ENCODE measurements at places on chromosomes 7 and 10. TPM values are rescaled to one million over a fixed set of nuclear protein-coding genes. Genes with fewer than 3 reads are reported as not detected.
A peak's percentile ranks its signal among the peaks of the same experiment; 100 is the strongest.

PIK3CG gene
- 10.3 TPM for total RNA-seq

SPDYE16 gene
- total RNA-seq = 1.3 TPM

MMD2 gene
- total RNA-seq = 32.0 TPM

HOXA10 gene
- 0.31 TPM for total RNA-seq

SEMA4G gene
- total RNA-seq = 4.8 TPM

ACTA2 gene
- 527 TPM for total RNA-seq

- H3K4me1 ChIP-seq = peaks cover 24% of the 10 kb centered on the region
- no peak for DNase-seq
- H3K27ac ChIP-seq = no peak overlapping the region
- no peaks in the 10 kb centered on the region for H3K27me3 ChIP-seq
- no peaks in the 10 kb centered on the region for H3K36me3 ChIP-seq
- H3K4me3 ChIP-seq = no peak overlapping the region
These were observed 51.6 kb upstream of the PDGFA start for GRCh38 chr7:571096-571717.

GRCh38 chr7:87934699-87935383 lies 790 bp downstream of the ADAM22 start:
- no peaks in the 10 kb centered on the region for H3K27me3 ChIP-seq
- peaks cover 4% of the 10 kb centered on the region for H3K4me1 ChIP-seq
- H3K4me3 ChIP-seq = peak overlapping the region; percentile 68
- H3K27ac ChIP-seq = no peak overlapping the region
- no peaks in the 10 kb centered on the region for H3K36me3 ChIP-seq

DNA sequence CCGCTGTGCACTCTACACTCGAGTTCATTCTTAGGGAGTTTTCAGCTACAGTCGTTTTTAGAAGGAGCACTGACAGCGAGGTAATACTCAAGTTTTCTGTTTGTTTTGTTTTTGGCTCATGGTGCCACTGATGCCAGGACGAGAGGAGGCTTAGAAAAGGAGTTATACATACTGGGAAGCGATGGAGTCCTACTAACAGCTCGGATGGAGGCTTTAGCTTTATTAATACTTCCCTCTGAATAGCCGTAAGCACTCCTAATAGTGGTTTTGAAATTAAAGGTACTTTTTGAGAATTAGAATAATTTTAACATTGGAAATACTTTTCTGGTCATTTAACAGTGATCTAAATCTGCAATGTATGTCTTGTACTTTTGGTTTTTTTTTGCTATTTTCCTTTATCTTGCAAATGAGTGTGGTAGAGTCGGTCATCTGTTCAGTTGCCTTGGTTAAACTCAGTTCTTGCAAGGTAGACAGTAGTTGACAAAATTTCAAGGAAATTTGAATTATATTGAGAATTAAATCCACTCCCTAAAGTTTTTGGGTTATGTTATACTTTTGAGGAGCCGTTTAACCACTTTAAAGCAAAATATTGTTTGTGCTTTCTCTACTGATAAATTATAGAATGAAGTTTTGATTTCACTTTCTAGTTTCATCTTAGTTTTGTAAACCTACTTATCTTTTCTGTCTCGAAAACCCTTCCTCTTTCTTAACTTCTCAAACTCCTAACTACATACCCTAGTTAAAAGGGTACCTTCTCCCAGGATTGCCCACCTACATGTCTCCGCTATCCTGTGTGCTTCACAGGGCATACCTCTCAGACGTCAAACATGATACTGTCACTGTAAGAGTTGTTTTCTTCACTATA lies 1.5 kb downstream of the HBP1 start:
- no peaks in the 10 kb centered on the region for H3K27me3 ChIP-seq
- peak overlapping the region; percentile 99 for H3K27ac ChIP-seq
- no peaks in the 10 kb centered on the region for H3K36me3 ChIP-seq
- H3K4me3 ChIP-seq = peak overlapping the region; percentile 98
- DNase-seq = no peak
- peaks cover 25% of the 10 kb centered on the region for H3K4me1 ChIP-seq

DNA sequence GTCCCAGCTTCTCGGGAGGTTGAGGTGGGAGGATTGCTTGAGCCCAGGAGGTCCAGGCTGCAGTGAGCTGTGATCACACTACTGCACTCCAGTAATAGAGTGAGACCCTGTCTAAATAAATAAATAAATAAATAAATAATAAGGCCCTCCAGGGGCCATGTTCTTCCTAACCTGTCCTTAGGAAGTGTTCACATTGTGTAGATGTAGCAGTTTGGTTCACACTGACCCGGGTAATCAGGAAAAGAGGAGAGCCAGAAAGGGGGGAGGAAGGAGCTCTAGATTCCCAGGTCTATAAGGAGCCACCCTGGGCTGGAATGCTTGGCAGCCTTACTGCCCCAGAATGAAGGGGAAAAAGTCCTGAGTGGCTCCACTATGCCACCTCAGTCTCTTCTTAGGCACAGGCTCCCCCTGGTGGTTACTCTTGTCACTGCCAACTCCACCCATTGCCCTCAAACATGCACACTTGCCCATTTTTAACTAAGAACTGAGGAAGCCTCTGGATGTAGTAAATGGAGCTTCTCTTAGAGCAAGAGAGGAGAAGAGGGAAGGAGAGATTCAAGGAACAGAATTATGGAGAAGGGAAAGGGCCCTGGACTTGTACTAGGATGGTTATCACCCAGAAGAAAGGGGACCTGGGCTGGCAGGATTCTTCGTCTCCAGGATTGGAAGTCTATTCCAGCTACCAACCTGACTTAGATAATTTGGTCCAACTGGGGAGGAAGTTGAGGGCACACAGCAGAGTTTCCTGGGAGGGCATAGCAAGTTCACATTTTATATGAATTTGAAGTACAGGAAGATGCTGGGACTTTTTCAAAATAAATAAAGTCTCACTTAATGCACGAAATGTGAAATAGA lies 7.8 kb downstream of the HPS6 start:
- no peaks in the 10 kb centered on the region for H3K4me1 ChIP-seq
- H3K36me3 ChIP-seq = no peaks in the 10 kb centered on the region
- peak; percentile 91 for DNase-seq

DNA sequence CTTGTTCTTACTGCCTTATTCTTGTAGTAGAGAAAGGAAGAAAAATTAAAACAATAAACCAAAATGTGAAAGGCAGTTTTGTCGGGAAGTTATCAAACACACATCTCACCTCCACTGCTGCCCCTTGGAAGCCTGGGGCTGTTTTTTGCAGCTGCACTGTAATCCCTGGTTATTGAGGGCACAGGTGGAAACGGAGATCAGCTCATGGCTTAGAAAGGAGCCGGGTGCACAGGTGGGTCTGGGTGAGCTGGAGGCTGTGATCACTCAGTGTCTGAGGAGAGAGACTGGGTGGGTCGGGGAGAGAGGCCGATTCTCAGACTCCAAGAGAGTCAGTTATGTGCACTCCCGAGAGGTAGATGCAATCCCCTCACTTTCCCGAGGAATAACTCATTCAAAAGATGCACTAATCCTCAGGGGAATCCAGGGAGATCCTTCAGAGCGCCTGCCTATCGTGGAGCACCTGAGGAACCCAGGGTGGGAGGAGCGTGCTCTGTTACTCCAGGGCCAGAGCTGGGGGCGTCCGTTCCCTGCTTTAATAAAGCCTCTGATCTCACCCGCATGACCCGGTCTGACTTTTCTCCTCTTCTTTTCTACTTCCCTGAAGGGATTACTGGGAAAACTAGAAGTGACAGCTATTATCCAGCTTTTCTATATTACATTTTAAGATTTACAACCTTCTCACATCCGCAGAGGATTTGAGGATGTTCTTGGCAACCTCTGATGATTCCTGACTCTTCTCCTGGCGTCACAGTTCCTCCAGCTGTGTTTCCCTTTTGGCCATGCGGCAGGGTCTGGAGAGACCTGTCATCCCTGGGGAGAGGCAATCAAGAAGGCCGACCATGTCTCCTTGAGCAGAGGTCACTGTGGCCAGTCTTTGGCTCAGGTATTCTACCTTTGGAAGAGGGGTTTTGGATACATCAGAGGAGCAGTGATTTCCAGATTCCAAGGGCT lies 82.1 kb downstream of the CAMK1D start:
- H3K4me1 ChIP-seq = peaks cover 7% of the 10 kb centered on the region
- H3K27ac ChIP-seq = no peak overlapping the region
- H3K36me3 ChIP-seq = no peaks in the 10 kb centered on the region
- no peak overlapping the region for H3K4me3 ChIP-seq
- H3K27me3 ChIP-seq = no peaks in the 10 kb centered on the region

DNA sequence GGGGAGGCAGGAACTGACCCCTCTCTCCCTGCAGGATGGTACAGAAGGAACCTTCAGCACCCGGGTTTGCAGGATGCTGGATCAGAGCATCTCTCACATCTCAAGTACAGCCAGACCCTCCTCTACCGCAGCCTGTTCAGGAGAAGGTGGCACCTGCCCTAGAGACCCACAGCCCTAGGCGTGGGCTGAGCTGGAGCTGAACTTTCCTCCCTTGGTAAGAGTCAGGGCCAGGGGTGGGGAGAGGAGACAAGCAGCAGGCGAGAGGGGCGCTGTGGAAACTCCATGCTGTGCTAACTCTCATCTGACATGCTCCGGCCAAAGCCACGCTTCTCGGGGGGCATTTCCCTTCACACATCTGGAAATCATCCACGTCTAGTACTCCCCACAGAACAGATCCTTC lies 154.4 kb downstream of the DIP2C start:
- H3K4me1 ChIP-seq = peaks cover 8% of the 10 kb centered on the region
- H3K4me3 ChIP-seq = no peak overlapping the region
- H3K36me3 ChIP-seq = no peaks in the 10 kb centered on the region
- no peak for DNase-seq
- no peak overlapping the region for H3K27ac ChIP-seq

DNA sequence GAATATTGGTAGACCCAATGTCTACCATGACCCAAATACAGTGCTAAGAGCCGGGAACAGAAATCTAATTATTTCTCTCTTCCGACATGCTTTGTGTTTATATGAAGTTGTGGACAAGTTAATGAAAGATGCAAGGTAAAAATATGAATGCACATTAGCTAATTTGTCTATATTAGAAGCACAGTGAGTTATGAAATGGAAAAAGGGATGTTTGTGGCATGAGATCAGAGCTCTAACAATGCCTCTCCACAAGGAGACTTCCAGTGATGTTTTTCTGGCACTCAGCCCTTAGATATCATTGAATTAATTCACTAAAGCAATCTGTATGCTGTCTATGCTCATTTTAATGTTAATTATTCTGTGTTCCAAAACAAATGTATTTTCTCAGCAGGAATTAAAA lies 897.2 kb downstream of the CNTNAP2 start:
- no peaks in the 10 kb centered on the region for H3K36me3 ChIP-seq
- no peaks in the 10 kb centered on the region for H3K27me3 ChIP-seq
- no peak overlapping the region for H3K4me3 ChIP-seq
- no peak overlapping the region for H3K27ac ChIP-seq

Measured in testis (tissue), 5 donors.